ENCODE measurements at places on chromosomes 3 and 15.
A peak's percentile ranks its signal among the peaks of the same experiment; 100 is the strongest.

- no peak for DNase-seq
Observed at GRCh38 chr3:44969154-44969827, 6.7 kb downstream of the ZDHHC3 start.

DNA sequence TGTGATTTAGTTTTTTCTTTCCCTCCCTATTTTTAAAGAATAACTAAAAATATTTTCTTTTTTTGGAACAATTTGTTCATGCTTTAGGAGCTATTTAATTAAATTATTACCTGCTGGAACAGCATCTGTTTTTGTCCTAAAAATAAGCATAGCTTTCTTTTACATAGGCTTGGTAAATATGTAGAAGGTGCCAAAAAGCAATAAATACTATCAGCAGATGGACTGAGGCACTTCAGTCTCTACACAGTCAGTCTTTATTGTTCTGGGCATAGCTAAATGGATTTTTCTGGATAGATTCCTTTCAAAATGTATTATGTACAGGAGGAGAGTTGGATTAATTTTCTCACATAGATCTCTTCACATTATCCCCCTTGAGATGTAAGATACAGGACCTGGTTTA lies 223.5 kb downstream of the NAALADL2 start:
- DNase-seq, result no peak

GRCh38 chr3:43892061-43892460 lies 201.3 kb downstream of the ABHD5 start:
- DNase-seq, result no peak

GRCh38 chr15:79432345-79433275 lies 474 bp downstream of the MINAR1 start:
- DNase-seq, result no peak

DNA sequence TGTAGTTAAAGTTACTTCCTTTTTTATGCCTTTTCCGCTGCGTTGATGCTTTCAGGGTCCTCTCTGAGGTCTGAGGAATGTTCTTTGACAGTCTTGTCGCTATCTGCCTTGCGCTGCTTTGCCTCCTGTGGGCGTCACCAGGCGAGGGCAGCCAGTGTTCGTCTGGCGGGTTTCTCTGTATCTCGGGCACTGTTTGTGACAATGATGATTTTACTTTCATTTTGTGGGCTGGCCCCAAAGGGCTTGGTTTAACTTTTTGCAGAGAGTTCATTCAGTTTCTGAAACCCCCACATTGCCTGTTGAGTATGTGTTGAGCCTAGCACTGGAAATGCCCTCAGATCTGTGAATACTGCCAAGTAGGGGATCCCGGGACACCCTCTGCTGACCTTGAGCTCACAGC lies 24.6 kb upstream of the SACM1L start:
- peak; percentile 37 for DNase-seq

- no peak for DNase-seq
Observed at GRCh38 chr3:85591451-85591850, 632.7 kb downstream of the CADM2 start.

DNA sequence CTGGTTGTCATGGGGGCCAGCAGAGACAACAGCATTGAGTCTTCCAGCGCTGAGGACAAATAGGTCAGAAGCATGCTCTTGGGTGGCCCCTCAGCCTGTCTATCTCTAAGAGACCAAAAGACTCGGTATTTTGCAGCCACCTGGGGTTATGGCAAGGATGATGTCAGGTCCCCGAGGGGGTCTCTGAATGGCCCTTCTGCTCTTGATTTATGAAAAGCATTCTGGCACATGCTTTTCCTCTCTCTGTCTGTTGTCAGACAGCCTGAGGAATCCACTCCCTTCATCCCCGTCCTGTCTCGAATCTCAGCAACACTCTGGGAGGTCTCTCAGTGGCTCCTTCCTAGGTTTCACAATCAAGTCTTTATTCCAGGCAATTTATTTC lies 156.6 kb upstream of the RGMA start:
- no peak for DNase-seq

- DNase-seq, result no peak
Observed at GRCh38 chr3:184655597-184655996, 56.3 kb downstream of the MAGEF1 start.

GRCh38 chr3:78186404-78186803 lies 1146.5 kb downstream of the ROBO2 start:
- DNase-seq, result no peak
